Hematopoietic multipotent progenitor cell treated with erythropoietin and hydrocortisone succinate and interleukin-3 and kit ligand, for 8 days (in vitro differentiated cells): ENCODE measurements at places on chromosomes 6 and 20.

- no peak for DNase-seq
These were observed 15.8 kb upstream of the STX16 start for GRCh38 chr20:58635279-58635665.

DNA sequence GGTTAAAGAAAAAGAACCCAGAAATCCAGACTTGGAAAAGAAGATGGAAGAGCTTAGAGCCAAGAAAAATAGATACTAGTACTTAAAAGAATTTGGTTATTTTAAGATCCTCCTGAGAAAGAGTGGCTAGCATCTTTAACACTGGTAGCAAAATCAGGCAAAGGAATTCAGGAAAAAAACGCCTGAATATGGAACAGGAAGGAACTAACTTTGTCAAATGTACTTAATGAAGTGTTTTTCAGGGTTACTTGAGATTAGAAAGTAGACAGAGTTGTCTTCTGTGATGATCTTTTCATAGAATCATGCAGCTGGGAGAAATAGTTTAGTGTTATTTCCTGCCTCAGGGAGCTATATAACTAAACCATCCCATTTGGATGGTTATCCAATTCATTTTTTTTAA lies 50.8 kb upstream of the SASH1 start:
- no peak for DNase-seq

GRCh38 chr6:13667655-13668054 lies 44.0 kb downstream of the RANBP9 start:
- DNase-seq = no peak

- DNase-seq = no peak
These were observed 14.5 kb downstream of the NOL7 start for GRCh38 chr6:13629459-13630116.

- DNase-seq = peak; percentile 32
These were observed 91.4 kb downstream of the CEBPB start for GRCh38 chr20:50281831-50282591.

DNA sequence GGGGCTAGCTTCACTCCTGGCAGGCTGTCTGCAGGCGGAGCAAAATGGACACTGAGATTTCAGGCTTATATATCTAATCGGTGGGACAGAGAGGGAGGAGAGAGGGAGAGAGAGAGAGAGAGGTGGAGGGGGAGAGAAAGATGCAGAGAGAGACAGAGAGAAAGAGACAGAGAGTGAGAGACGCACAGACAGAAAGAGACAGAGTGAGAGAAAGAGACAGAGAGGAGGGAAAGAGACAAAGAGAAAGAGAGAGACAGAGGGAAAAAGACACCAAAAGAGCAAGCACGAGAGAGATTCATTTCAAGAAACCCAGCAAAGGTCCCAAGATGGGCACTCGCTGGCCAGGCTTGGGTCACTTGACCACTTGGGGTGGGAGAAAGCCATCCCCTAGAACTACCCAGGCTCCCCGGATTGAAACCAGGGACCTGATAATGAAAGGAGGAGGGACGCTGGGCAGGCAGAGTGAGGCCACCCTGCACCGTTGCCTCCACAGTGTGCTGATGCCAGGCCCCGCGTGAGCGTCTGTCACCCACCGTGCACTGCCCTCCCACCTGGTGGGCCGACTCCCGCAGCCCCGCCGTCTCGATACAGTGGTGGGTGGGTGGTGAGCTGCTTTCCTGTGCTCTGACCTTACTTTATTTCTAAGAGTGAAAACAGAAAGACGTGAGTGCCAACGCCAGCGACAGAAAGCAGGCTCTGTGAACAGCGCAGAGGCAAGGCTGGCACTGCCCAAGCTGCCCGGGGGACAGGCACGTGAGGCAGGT lies 67.9 kb upstream of the SLCO4A1 start:
- no peak for DNase-seq

DNA sequence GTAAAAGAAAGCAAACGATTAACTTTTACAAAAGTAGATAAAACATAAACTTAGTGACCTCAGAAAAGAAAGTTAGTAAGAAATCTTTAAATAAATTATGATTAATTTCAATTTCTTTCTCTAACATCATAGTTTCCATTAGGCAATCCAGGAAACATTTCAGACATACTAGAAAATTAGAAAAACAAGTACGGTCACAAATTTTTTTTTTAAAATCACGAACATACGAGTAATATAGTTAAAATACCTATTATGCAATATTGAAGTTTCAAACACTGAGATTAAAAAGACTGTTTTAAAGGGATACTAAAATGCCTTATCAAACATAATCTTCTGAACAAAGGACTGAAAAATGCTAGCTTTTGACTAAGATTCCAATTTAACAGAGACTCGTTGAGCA lies 26.2 kb downstream of the NOL7 start:
- no peak for DNase-seq

- no peak for DNase-seq
These were observed 127.7 kb upstream of the GJE1 start for GRCh38 chr6:142005021-142005420.

DNA sequence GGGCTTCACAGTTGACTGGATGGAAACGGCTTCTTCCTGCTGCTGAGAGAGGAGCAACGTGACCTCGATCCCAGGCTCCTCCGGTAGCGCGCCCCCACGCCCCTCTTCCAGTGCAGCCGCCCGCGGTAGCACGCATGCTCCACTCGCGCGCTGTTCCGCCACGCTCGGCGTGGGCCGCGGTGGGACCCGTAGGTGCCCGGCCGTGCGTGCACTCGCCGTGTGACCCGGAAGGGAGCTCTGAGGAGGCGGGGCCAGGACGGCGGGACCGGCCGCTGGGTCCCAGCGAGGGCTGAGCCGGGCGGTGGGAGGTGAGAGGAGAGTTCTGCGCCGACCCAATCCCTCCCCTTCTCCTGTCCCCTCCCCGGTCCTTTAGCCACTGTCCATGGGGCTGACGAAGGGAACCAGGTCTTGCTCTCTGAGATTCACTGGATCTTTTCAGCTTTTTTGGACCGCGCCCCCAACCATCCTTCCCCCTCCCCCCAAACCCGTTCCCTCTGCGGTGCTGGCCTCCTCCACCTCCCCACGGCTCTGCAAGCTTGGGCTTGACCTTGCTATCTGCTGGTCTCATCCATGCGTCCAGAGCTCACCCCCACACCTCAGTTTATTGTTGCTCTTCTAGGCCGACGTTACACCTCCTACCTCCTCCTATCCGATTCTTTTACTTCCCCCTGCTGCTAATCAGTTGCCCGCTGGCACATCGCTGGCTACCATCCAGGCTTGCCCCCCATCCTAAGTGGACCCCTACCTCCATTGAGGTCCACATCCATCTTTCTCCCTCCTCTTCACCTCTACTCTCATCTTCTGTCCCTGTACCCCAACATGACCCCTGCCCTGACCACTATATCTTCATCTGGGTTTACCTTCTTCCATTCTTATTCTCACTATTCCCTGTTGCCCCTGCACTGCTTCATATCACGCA lies at the start of gene CUL9:
TSS of gene CUL9 (plus strand) at position 255 of the 919 bp plus-strand sequence. CDS start 2,115 bp downstream, outside the sequence.
- DNase-seq = peak; percentile 79

GRCh38 chr6:46393940-46394337 lies 97.3 kb downstream of the RCAN2 start:
- no peak for DNase-seq

- DNase-seq = no peak
These were observed 724 bp upstream of the CUL7 start for GRCh38 chr6:43054206-43054943.

GRCh38 chr6:42915732-42916131 lies at the start of gene PTCRA:
Gene PTCRA, plus strand, starts transcription at chr6:42916053. Its CDS starts 17 bp downstream, at chr6:42916070.
- DNase-seq = no peak

- DNase-seq = peak; percentile 46
These were observed 868 bp downstream of the MC3R start for GRCh38 chr20:56249244-56249955.

- DNase-seq = no peak
These were observed 5.5 kb upstream of the CDSN start for GRCh38 chr6:31125586-31126363.

- DNase-seq = peak; percentile 51
These were observed 919.0 kb downstream of the KIF16B start for GRCh38 chr20:15654208-15654649.

- no peak for DNase-seq
These were observed 75.0 kb downstream of the EPHA7 start for GRCh38 chr6:93344333-93344835.

- DNase-seq = peak; percentile 54
These were observed 568 bp downstream of the PREP start for GRCh38 chr6:105402090-105402938.

- DNase-seq = peak; percentile 33
These were observed 19.1 kb downstream of the TAB2 start for GRCh38 chr6:149336609-149336928.

DNA sequence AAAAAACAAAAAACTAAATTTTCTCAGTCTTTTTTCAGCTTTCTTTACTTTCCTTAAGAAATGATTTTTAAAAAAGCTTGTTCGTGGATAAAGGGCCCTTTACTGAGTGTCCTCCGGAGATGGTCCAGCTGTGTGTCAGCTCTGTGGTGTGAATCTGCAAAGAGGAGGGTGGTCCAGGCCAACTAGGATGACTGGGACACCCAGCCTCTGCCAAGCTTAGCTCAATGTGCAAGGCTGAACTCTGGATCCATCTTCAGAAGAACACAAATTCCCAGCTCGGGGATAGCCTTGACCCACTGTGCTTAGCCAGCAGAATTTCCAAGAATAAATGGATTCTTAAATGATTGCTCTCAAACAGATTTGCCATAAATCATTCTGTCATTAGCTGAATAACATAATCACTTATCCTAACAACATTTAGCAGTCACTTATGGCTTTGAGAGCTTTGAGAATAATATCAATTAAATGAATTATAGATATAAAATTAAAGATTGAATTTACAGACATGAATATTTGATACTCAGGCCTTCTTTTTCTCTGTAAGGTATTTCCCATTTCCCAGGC lies 14.2 kb upstream of the CALHM5 start:
- no peak for DNase-seq

- no peak for DNase-seq
These were observed 195.7 kb downstream of the LMBRD1 start for GRCh38 chr6:69601132-69601531.

DNA sequence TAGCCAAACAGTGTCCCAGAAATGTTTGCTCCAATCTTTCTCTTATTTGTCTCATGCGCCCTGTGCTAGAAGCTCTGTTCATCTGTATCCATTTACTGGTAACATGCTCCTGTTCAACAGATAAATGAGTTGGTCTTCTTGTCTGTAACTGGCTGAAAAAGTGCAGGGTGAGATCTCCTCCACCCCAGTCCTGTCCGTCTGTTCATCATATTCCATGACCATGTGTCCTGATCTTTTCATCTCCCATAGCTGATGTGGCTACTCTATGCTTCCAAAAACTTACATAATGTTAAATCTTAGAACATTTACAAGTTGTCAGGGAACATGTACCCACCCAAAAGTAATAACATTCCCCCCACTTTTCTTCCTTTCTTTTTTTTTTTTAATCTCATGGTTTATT lies 31.8 kb upstream of the DSE start:
- no peak for DNase-seq

- no peak for DNase-seq
These were observed 1.9 kb upstream of the DEF6 start for GRCh38 chr6:35295521-35296315.

DNA sequence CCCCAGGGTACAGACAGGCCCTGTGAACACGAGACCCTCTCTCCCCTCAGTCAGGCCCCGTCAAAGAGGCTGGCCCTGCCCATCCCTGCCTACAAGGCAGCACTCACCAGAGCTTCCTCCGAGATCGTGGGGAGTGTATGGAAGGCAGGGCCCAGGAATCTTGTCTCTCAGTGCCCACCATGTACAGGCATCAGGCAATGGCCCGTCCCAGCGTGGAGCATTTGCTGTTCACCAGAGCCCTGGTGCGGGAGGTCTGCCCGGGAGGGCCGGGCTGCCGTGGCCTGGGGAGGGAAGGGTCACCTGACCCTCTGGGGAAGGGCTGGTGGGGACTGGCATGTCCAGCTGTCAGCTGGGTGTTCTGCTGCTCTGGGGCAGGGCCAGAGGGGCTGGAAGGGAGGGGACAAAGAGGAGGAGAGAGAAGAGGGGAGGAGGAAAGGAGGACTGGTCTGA lies at the start of gene IP6K3:
TSS of gene IP6K3 (minus strand) at position 255 of the 450 bp plus-strand sequence. CDS start 11,429 bp downstream, outside the sequence.
- DNase-seq = no peak

DNA sequence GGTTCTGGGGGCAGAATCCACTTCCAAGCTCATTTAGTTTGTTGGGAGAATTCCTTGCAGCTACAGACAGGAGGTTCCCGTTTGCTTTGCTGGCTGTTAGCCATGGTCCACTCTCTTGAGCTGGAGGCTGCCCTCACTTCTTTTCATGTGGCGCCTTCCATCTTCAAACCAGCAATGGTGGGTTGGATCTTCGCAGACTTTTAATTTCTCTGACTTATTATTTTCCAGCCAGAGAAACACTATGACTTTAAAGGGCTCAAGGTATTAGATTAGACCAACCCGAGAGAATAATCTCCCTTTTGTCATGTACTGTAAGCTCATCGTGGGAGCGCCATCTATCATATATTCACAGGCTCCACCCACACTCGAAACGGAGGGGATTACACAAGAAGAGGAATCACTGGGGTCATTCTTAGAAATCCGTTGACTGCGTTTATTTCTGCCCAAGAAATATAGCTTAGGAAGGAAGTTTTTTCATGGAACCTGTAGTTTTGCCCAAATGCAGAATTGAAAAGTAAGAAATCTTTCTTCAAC lies 38.9 kb downstream of the SAMD5 start:
- no peak for DNase-seq

- no peak for DNase-seq
These were observed 42.4 kb downstream of the HFE start for GRCh38 chr6:26129656-26130055.

DNA sequence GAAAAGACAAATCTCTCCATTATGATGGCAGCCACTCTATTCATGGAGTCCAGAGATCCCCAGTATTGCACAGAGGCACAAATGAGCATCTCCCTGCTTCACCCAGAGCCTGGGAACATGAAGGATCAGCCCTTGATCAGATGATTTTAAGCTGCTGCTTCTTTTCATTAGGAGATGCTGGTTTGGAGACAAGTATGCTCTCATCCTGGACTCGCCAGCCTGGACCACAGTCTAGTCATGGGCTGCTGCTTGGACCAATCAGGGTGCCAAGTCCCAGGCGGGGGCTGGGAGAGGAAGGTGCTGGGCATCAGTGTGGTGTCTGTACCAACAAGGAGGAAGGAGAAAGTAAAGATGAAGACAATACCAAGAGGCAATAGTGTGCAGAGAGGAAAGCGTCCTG lies 195.7 kb upstream of the FOXQ1 start:
- no peak for DNase-seq
